Stimulated activated CD4-positive, alpha-beta T cell treated with anti-CD3 and anti-CD28 coated beads, Interleukin-12 subunit alpha, Interleukin-12 subunit beta, amount 100 ng/mL, for 4 hours (primary cell): ENCODE measurements at places on chromosomes 11 and 22.

GRCh38 chr22:44406341-44407170 lies 91.5 kb downstream of the RTL6 start:
- no peak for DNase-seq

DNA sequence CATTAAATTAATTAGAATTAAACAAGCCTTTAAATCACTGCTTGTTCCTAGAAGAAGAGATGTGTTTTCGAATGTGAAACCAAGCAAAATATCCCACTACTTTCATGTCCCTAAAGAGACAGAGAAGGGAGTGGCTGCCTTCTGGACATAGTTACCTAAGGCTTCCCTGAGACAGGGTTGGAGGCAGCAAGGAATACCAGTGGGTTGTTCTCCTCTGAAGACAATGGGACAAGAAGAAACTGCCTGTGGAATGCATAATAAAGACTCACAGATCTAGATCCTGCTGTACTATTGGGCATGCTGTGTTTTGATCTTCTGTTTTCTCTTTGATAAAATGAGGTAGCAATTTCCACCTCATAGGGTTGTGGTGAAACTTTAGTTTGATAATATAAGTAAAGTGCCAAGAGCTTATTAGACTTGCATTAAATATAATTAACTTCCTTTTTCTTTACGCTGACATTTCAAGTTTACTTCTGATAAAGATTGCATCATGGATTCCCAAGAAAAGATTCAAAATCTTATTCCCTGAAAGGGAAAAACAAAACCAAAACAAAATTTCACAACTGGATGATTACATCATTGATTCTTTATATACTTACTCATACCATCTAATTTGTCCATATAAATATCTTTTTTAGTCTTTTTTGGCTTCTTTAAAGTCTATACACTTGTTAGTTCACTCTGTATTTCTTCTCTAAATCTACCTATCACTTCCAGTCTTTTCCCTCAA lies 621.3 kb downstream of the ETS1 start:
- no peak for DNase-seq

DNA sequence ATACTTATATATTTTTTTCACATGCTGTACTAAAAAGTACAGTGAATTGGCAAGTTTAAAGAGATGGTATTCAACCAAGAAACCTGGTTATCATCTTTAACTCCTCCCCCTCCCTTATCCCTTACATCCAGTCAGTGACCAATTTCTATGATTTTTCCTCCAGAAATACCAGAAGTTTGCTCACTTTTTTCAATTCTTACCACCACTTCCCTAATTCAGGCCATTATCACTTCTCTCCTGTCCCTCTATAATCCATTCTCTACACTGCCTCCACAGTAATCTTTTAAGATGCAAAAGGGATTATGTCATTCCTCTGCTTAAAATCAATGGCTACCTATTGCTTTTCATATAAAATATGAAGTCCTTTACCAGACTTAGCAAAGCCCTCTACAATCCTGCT lies 62.8 kb downstream of the CEP57 start:
- no peak for DNase-seq

DNA sequence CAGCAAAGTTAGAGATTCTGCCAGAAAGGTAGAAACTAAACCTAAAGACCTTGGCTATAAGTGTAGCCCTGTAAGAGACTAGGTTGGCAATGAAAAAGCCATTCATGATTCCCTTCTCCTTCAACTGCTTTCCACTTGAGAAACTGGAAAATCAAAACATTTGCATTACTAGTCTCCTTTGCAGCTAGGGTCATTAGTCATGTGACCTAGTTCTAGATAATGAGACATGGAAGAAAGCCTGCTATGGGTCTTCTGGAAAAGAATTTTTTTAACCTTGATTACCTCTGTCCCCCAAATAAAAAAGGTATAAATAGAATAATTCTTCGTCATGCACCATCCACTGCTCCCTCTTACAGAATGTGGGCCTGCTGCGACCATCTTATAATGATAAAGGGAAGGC lies 80.1 kb downstream of the SOX6 start:
- no peak for DNase-seq

DNA sequence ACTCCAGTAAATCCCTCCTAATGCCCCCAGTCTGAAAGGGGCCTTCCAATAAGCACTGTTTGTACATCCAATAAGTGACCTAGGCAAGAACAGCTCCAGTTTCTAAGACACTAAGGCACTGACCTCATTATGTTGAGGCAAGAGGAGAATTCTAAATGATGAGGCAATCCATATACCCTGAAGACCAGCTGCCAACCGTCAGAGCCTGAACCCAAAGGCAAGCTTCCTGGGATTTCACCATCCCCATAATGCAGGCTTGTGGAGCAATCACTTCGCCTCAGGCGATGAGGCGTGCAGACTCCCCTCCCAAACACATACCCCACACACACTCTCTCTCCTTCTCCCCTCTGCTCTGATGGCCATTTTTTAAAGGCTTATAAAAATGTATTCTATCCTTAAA lies 49.5 kb downstream of the LGR4 start:
- no peak for DNase-seq

DNA sequence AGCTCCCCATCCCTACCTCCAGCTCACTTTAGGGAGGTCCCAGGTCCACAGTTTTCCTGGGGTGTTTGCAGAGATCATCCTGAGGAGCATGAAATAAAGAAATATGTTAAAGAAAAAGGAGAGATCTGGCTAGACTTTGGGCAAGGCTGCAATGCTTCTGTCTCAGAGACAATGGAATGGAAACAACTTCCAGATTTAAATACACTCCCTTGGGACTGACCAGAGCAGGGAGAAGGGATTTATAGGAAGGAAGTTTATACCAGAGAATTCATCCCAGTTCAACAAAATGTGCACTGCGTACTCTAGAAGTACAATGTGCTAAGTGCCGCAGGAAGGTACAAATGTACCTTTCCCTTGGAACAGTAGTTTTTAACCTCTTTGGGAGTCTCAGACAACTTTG lies 40.4 kb downstream of the ETS1 start:
- no peak for DNase-seq

- no peak for DNase-seq
Observed at GRCh38 chr11:129905402-129905801, 10.0 kb upstream of the NFRKB start.
